ENCODE measurements at places on chromosomes 5 and 9. TPM values are rescaled to one million over a fixed set of nuclear protein-coding genes. Genes with fewer than 3 reads are reported as not detected.

RABEPK gene
- 34.0 TPM for total RNA-seq

GDA gene
- total RNA-seq: not detected

DIPK1B gene
- total RNA-seq: 3.4 TPM

TMEM267 gene
- total RNA-seq: 20.1 TPM

SEMA4D gene
- 317 TPM for total RNA-seq

DNA sequence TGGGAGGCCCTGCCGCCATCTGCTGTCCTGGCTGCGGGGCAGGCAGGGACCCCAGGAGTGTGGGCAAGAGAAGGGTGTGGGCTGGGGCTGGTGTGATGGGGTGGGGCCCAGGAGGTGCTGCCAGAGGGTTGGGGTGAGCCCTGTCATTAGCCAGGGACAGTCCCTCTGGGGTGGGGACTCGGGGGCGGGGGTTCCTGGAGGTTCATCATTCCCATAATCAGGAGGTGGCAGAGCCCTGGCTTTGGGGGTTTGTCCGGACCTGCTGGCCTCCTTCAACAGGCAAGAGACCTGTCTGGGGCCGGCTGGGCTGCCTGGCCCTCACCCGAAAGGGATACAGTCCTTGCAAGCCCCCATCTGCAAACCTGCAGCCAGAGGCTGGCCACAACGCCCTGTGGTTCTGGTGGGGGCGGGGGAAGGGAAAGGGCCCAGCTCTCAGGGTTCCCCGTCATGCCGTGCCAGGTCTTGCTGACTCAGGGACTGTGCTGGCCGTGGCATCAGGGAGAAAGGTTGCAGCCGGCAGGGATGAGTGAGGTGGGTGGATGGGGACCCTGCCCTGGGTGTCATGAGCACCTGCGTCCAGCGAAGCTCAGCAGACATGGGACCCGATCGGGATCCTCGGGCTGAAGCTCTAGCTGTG, 65.2 kb downstream of the MRPL36 start:
- DNase-seq: no peak

GRCh38 chr5:142432369-142432863, 107.6 kb upstream of the SPRY4 start:
- DNase-seq: peak; percentile 23

- DNase-seq: no peak
Observed at GRCh38 chr5:134994560-134995156, 27.0 kb downstream of the CATSPER3 start.

- DNase-seq: no peak
Observed at GRCh38 chr5:170576602-170577535, 73.0 kb downstream of the KCNIP1 start.

- DNase-seq: no peak
Observed at GRCh38 chr5:133565993-133566392, 46.3 kb downstream of the FSTL4 start.

DNA sequence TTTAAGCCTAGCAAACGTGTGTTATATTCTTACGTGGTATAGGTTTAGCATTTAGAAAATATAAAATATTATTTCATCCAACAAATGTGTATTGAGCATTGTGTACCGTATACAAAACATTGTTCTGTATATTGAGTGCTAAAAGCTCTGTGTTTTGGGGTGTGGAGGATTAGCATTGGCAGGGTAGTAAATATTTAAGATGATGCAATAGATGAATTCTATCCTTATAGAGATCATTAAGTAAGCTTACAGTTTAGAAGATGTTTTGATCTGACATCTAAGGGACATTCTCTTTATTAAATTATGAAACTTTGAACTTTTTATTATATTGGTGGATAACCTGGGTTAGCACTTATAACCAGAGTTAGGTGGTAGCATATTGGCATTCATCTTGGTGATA, 48.5 kb upstream of the GLIPR2 start:
- no peak for DNase-seq
